ENCODE measurements at places on chromosomes 7 and 10. TPM values are rescaled to one million over a fixed set of nuclear protein-coding genes. Genes with fewer than 3 reads are reported as not detected.

GRCh38 chr10:106714734-106715555, 449.6 kb downstream of the SORCS1 start:
- DNase-seq, result no peak

GRCh38 chr10:118106426-118106825, 59.7 kb upstream of the RAB11FIP2 start:
- no peak for DNase-seq

DNA sequence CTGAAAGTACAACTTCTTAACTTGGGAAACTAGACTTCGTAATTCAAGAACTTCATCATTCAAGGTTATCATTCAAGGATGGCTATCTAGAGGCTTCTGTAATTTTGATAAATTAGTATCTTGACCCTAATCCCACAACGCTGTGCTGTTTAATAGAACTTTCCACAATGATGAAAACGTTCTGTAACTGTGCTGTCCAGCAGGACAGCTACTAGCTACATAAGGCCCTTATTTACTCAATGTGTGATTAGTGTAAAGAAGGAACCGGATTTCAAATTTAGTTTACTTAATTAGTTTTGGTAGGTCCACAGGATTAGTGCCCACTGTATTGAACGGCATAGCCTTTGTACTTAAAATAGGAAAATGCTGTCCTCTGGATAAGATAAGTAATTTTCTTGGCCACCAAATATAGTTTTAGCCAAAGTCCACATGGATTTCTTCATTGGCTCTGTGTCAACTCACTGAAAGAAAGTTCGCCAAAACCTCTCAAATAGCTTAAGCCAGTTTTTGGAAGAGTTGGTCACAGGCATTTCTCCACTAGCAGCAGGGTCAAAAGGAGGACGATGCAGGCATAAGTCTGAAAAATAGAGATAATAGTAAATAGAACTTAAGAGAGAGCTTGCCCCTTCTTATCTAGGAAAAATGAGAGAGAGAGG, 17.3 kb downstream of the DGKI start:
- DNase-seq, result no peak

GRCh38 chr10:17196045-17196444, 5.4 kb downstream of the TRDMT1 start:
- no peak for DNase-seq

DNA sequence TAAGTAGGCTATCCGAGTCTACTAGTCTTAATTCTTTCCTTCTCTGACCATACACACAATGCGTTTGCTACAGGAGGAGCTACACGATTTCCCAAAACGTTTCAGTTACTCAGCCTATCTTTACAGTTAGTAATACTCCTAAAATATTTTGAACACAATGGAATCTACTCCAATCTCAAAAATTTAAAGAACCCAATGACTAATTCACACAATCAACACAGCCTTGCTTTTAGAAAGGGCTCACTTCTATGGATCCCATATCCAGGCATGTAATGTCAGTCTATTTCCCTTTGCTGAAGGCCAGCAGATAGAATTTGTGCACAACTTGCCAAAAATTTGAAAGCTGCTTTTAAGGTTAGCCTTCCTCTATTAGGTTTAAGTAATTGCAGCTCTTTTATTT, 107.2 kb downstream of the VPS41 start:
- no peak for DNase-seq

DNA sequence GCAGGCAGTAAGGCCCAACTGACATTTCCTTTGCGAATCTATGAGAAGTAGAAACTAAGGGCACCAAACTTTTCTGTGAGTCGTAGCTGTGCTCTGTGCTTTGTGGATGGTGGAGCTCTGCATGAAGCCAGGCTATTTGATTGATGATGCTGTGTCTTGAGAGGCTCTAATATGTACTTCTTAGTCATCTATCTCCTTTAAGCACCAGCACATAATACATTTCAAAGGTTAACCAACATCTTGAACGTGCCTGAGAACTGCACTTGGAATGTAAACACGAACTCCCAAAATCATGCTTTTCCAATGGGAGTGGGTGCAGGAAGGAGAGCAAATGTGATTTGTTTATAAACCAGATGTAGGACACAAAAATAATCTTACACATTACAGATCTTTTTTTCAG, 411.6 kb downstream of the PARD3 start:
- no peak for DNase-seq

GRCh38 chr10:113301342-113301984, 251.4 kb upstream of the HABP2 start:
- no peak for DNase-seq

- DNase-seq, result no peak
Measured at GRCh38 chr7:91846436-91846835, 34.1 kb downstream of the MTERF1 start.

DNA sequence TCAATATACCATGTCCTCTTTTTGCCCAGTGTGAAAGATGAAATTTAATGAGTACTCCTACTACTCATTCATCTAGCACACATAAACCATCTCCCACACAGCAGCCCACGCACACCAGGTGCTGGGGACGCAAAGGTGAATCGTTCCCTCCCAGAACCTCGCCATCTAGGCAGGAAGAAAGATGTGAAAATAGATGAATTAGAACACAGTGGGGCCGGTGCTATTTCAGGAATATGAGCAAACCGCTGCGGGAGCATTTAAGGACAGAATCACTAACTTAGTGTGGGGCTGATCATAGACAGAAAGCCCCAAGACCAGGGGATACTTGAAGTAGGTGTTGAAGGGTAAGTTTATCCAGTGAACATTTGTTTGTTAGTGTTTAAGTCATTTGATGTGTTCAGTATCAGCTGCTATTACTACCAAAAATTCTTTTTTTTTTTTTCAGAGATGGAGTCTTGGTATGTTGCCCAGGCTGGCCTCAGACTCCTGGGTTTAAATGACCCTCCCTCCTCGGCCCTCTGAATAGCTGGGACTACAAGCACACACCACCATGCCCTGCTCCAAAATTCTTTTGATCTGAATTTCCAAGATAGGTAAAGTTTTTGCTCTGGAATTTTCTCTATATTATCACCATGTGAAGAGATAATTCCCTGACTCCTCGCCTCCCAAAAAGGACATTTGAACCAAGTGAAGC, 48.8 kb downstream of the CPXM2 start:
- no peak for DNase-seq

DNA sequence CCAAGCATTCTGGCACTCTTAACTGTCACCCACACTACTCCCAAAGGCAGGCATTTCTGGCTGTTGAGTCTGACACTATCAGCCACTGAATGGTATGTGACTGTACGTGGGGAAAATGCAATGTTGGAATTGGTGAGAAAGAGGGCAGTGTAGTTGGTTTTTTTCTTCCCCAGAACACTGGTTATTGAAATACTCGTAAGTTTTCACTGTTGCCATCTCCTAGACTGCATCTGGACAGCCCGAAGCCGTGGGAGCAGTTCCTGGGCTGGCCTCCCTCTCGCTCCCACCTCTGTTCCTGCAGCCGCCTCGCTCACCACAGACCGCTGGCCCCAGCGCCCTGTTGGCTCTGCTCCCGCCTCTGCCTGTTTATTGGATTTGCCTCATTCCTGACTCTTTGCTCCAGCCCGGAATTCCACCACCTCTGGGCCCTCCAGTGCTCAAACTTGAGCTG, 5.7 kb downstream of the PLCE1 start:
- DNase-seq, result no peak

- no peak for DNase-seq
Measured at GRCh38 chr7:135257-135653, 57.1 kb upstream of the FAM20C start.

DNA sequence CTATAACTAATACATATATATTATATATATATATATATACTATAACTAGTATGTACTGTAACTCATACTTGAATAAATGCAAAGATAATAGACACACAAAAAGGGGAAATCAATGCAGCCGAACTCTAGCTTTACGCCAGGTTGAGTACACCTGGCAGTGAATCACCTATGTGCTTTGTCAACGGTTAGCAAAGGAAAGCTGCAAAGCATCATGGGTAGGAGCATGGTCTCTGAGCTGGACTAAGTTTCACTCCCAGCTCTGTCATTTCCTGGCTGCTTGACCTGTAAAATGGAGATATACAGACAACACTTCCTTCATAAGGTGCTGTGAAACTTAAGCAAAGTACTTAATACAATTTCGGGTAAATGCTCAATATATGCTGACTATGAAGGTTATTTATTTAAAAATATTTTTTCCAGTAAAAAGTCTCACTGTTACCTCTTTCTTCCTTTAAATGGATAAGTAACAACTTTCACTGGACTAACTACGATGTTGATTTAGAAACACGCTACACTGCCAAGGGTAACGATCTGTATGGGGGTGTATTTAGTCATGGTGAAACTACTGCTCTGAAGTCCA, 61.7 kb upstream of the ITGA8 start:
- no peak for DNase-seq

- peak; percentile 33 for DNase-seq
Measured at GRCh38 chr7:152336754-152337368, 98.9 kb downstream of the KMT2C start.

- no peak for DNase-seq
Measured at GRCh38 chr10:9766762-9767161, 1250.9 kb upstream of the CELF2 start.

DNA sequence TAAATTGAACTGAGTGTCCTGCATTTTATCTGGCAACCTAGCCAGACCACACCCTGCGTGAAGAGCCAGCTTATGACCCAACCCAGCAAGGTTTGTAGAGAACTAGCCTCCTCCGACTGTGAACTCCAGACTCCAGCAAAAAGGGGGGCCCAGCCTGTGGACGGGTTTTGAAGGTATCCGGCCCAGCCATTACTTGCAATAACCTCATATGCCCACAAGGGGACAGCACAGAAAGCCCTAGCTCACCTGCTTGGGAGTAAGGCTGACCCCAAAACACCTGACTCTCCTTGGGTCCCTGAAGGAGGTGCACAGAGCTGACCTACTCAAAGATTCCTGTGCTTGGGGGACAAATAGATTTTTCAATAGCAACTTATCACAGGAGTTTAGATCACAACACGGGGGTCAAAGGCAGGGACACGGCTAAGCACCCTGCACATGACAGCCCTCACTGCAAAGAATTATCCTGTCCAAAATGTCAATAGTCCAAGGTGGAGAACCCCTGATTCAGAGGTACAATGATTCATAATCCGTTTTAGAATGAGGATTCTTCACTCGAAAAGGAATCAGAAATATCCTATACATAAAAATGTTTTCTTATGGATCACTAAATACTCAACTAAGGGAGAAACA, 4.6 kb downstream of the TRPV6 start:
- peak; percentile 59 for DNase-seq

DNA sequence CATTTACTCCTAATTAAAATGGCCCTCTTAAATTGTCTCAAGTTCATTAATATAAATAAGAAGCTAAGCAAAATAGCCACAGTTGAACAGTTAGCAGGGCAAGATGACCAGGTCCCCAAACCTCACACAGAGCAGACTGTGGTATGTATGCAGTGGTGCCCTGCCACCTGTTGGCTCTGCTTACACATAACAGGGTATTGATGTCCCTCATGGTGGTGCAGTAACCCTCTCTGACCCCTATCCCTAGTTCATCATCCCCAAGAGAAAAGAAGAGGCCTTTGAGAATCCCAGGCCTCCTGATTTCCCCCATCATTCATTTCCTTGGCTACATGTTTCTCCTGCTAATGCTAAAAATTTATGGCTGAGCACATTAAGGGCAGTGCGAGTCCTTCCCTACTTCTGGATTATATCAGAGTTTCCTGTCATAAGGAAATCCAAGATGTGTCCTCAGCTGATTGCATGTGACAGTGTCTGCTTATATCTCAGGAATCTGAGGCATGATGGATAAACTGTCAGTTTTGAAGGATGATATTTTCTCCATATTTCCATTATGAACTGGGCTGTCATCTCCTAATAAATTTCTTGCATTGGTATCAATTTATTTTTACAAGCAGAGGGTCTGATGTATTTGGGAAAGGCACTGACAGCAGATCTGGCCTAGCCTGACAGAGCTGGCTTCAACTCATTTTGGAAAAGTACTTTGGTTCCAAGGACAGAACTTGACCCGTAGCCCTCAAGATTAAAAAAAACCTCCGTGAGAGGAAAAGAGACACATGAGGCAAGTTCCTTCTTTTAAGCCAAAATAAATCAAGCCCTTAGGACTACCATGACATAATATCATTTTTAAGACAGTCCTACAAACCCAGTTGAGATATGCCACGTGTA, 880.6 kb downstream of the LRMDA start:
- DNase-seq, result no peak

DNA sequence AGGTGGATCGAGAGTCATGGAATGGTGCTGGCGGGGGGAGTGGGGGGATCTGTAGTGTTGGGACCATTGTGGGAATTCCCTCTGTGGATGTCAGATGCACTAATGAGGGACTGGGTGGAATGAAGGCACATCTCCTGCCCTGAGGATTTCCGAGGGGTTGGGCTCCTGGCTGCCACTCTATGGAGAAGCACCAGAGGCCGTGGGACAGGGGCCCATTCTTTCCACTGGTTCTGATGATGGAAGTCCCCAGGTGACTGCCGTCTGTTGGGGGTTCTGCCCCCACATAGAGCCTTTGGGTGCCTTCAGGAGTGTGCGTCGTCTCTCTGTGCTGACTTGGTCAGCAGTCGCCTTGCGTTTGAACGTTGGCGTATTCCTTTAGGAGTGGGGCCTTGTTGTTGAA, 202.9 kb downstream of the GLRX3 start:
- DNase-seq, result no peak

DNA sequence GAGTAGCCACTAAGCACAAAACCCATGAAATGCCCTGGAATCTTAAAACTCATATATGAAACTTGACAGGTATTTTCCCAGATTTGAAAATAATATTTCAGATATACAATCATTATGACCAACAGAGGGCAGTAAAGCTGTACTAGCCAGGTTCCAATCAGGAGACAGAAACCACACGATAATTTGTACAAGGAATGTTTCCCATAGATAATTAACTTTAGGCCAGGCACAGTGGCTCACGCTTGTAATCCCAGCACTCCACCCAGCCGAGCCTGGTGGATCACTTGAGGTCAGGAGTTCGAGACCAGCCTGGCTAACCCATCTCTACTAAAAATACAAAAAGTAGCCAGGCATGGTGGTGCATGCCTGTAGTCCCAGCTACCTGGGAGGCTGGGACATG, 31.0 kb upstream of the NUB1 start:
- no peak for DNase-seq

DNA sequence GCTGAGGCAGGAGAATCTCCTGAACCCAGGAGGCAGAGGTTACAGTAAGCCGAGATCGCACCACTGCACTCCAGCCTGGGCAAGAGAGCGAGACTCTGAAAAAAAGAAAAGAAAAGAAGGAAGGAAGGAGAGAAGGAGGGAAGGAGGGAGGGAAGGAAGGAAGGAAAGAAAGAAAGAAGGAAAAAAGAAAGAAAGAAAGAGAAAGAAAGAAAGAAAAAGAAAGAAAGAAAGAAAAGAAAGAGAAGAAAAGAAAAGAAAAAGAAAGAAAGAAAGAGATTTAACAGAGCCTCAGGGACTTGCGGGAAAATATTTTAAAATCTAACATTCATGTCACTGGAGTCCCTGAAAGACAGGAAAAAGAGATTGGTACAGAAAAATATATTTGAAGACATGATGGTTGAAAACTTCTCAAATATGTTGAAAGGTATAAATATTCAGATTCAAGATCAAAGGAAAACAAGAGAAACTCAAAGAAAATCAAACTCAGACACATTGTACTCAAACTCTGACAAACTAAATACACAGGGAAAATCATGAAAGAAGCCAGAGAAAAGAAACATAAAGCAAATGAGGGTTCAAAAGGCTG, 25.3 kb upstream of the DNAAF5 start:
- no peak for DNase-seq

The SPDYE11 gene
- total RNA-seq, result not detected

The FAM25C gene
- total RNA-seq, result not detected

The PTPN12 gene
- total RNA-seq, result 20.9 TPM

The CISD1 gene
- total RNA-seq, result 25.8 TPM

The C10orf67 gene
- 0.15 TPM for total RNA-seq

The CYP2C19 gene
- not detected for total RNA-seq

The CPA1 gene
- total RNA-seq, result not detected

The PNLIP gene
- total RNA-seq, result not detected

The ATOH7 gene
- not detected for total RNA-seq

The NPFFR1 gene
- total RNA-seq, result not detected

The CALHM1 gene
- total RNA-seq, result 0.12 TPM
